Peyer's patch (tissue), 4 donors: ENCODE measurements at places on chromosomes 13 and 19.

- no peak for DNase-seq
Observed at GRCh38 chr19:2308114-2308556, at the start of gene LINGO3. Gene LINGO3 (minus strand): TSS chr19:2308154. CDS start chr19:2291776, 16,378 bp downstream.

DNA sequence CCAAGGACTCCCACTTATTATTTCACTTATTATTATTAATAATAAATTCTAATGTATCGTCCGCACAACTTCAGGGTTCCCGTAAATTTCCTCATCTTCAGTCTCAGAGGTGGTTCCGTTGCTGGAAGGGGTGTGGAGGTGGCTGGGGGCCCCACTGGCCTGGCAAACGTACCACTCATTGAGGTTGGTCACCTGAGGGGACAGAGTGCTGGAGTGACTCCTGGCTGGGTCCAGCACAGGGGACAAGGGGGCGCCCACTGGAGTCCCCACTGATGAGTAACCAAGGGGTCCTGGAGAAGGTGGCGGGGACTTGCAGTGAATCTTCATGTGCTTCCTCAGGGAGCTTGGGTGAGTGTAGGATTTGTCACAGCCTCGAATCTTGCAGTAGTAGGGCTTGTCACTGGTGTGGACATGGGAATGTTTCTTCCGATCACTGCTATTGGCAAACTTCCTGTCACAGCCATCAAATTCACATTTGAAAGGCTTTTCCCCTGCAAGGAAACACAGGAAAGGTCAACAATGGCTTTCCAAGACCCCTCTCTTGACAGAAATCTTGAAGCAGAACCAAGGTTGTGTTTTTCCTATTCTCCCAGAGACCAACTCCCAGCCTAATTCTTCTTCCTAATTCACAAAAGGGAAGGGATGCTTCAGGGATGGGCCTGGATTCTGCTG lies 6.1 kb downstream of the ZIC5 start:
- DNase-seq, result no peak

DNA sequence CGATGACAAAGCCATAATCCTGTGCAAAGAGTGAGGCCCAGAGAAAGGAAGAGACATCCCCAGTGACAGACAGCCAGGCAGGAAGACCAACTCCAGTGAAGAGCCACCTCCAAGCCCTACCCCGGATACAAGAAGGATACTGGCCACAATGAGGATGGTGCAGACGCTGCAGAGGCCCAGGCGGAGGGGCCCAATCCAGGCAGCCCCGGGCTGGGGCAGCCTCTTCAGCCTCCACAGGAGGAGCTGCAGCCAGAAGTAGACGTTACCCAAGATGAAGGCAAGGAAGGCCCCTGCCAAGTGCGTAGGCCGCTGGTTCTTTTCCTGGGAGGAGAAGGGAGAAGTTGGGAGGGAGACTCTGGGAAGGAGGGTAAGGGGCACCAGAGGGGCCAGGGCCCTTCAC lies 8.5 kb downstream of the TMEM150B start:
- DNase-seq, result no peak

- DNase-seq, result no peak
Observed at GRCh38 chr13:24083722-24084421, 76.6 kb upstream of the SPATA13 start.

DNA sequence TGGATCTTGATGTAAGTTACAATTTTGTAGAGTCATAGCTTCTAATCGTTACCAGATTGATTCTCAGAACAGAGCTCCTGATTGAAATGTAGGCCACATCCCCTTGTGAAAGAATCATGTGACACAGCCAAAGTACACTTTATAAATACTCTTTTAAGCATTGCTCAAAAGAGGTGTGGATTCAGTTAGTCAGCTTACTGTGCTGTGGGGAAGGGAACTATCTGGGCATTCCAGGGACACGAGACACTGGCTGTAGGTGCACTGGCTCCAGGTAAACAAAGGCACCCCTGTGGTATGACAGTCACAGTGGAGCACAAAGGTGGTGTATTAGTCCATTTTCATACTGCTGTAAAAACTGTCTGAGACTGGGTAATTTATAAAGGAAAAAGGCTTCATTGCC lies 222.8 kb downstream of the LIG4 start:
- DNase-seq, result no peak

DNA sequence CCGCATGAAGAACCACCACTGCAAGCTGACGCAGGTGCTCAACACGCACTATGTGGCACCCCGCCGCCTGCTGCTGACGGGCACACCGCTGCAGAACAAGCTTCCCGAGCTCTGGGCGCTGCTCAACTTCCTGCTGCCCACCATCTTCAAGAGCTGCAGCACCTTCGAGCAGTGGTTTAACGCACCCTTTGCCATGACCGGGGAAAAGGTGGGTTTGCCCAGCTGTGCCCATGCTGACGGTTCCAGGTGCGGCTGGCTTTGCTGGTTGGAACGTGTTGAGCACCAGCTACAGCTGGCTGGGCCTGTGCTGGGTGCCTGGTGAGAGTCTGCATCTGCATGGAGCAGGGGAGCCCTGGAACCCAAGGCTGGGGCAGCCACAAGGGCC lies 60.9 kb downstream of the SMARCA4 start:
- DNase-seq, result no peak

GRCh38 chr19:57615346-57615745 lies 1.3 kb downstream of the ZNF134 start:
- DNase-seq, result no peak

GRCh38 chr13:74751739-74752138 lies 617.5 kb upstream of the KLF12 start:
- DNase-seq, result no peak

- no peak for DNase-seq
Observed at GRCh38 chr13:26200811-26201210, 21.3 kb downstream of the RNF6 start.

DNA sequence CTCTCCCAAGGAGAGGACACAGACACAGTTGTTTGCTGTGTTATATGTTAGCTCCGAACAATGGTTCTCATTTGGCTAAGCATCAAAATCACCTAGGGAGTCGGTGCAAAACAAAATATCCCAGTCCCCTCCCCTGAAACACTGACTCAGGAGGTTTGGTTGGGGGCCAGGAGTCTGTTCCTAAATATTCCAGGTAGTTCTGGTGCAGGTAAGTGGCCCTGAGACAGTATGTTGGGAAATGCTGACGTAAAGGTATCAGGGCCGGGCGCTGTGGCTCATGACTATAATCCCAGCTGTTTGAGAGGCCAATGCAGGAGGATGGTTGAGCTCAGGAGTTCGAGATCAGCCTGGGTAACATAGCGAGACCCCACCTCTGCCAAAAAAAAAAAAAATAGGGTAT lies 2.3 kb upstream of the MAP2K7 start:
- DNase-seq, result no peak

GRCh38 chr19:10439588-10439987 lies 19.2 kb downstream of the PDE4A start:
- DNase-seq, result no peak
